Right renal pelvis (tissue), 4 donors: ENCODE measurements at places on chromosomes 13 and 19. TPM values are rescaled to one million over a fixed set of nuclear protein-coding genes. Genes with fewer than 3 reads are reported as not detected.

GRCh38 chr13:24863748-24864540 is 100.0 kb downstream of the RNF17 start:
- no peak for DNase-seq

DNA sequence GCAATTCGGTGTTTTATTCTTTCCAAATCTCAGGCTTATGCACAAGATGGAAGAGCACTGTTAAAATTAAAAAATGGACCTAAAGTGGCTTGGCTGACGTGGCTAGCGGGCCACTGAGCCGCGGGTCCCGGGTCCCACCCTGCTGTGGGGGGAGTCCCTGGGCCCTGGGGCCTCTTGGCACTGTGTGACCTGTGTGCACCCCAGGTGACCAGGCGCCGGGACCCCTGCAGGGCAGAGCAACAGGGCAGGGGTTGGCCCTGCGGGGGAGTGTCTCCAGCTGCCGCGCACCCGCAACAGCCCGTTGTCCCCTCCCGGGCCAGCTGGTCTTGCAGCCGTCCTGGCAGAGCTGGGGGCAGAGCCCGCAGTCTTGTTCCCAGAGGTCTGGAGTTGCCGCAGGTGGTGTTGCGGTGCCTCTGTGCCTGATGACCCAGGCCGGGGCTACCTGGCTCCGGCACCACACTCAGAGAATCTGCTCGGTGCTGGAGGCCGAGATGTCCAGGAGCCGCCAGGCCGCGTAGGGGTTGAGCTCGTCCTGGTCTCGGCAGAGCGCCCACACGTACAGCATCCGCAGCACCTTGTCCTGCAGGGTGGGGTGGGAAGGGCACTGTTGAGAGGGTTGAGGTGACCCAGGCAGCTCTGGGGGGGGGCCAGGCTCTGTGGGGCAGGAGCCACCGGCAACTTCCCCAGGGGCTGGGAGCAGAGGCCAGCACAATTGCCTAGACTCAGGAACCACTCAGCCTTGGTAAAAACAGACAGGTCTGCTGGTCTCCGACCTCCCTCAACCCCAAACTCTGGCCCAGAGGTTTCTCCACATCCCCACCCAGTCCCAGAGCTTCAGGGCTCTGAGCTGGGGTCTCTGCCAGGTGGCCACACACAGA is 1.0 kb upstream of the CTXN1 start:
- DNase-seq, result no peak

DNA sequence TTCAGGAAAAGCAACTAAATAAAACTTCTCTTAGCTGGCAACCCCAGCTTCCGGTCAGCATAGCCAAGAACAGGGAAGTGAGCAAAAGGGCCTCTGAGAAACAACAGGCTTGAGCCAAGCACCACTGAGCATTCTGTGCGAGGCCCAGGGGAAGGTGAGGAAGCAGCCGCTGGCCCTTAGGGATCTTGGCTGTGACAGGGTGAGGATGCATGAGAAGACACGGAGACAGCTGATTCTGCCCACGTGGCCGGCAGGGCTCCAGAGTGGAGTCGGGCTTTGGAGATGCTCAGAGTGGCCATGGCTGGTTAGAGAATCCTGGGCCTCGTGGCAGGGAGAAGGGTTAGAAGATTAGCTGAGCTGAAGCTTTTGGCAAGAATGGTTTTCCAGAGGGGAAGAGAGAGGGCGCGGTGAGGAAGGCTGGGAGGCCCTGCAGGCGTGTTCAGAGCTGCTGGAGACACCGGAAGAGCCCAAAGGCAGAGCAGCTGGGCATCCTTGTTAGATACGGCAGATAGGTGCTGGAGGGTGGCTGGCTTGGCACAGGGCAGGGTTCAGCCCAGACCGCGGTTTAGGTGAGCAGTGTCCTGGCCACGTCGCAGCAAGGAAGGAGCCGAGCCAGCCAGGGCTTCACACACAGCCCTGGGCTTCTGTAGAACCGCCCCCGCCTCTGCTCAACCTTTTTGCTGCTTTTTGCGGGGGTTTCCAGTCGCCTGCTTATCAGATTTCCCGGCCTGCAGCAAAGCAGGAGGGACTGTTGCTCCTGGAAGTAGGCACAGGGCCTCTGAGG is 17.3 kb downstream of the UPF1 start:
- DNase-seq, result no peak

DNA sequence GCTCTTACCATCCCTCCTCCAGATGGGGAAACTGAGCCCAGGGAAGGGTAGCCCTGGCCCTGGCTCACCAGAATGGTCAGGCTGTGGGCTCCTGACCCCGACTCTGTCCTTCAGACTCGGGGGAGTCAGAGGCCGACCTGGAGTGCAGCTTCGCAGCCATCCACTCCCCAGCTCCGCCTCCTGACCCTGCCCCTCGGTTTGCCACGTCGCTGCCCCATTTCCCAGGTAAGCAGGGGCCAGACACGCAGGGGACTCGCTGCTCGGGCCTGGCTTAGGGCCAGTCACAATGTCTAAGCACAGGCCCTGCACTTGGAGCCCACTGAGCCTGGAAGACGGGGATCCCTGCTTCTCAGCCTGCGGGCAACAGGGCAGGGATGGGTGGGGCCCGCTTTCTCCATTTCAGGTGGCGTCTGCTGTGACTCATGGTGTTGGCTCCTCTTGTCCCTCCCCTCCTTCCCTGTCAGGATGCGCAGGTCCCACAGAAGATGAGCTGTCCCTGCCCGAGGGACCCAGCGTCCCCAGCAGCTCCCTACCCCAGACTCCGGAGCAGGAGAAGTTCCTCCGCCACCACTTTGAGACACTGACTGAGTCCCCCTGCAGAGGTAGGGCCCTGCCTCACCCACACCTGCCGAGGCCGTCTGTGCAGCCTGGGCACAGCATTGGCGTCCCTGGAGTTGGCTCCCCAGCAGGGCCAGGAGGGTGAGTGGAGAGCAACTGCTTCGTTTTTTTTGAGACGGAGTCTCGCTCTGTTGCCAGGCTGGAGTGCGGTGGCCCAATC is 9.2 kb upstream of the OVOL3 start:
- no peak for DNase-seq

DNA sequence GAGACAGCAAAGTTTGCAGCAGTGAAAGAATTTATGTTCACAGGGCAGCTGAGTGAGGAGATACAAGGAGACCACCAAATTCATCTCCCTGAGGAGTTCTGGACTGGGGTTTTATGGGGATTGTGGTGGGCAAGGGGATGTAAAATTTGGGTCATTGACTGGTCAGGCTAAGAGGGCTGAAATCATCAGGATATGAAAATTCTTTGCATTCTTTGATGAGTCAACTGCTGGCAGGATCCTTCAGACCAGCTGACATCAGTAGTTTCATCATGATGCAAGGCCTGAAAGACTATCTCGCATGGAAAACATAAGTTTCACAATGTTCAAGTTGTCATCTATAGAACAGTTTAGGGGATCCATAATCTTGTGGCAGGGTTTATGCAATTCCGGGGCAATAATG is 869.5 kb upstream of the PCDH9 start:
- DNase-seq, result no peak

- no peak for DNase-seq
These were observed 30.5 kb downstream of the SLC15A1 start for GRCh38 chr13:98721825-98722510.

GRCh38 chr13:49810567-49811526 is 18.4 kb upstream of the KPNA3 start:
- DNase-seq, result no peak

DNA sequence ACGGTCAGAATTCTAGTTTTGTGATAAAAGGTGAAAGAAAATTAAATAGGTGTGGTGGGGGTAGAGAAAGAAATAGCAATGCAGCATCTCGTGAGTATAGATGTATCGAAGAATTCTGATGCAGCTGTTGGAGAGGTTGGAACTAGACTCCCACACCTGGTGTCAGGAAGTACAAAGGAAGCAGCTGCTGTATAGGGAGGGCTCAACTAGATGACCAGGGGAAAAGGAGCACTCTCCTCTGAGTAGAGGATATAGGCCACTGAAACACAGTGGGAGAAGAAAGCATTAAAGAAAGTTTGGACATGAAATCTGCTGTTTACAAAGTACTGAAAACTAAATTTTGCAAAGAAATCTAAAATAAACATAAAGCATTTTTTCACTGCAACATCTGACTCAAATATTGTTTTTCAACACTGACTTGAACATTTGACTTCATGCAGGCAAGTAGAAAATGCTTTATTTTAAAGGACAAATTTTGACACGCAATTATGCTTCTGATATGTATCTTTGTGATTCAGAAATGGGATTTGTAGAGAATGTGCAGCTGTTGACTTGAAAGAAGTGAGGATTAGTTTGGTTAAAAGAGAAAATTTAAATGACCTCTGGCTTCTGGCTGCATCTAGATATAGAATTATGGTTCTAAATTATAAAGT is 82.2 kb downstream of the MIPEP start:
- DNase-seq, result no peak

- no peak for DNase-seq
These were observed 26.9 kb downstream of the GAS6 start for GRCh38 chr13:113836768-113837559.

DNA sequence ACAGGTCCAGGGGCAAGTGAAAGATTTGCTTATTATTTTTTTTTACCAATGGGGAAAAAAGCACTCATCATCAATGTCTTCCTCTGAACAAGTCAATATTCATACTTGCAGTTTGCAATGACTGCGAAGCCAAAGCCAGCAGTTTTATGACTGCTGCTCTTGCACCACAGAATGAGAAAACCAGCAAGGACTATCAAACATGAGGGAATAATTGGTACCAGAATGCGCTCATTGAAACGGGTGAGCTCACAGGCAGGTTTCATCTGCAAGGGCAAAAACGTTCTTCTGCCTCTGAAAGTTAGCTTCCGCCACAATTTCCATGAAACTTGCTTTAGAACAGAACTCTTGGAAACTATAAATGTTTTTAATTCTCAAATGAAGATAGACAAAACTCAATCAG is 5.5 kb downstream of the DLEU7 start:
- DNase-seq, result no peak

CA11 gene
- 24.6 TPM for polyA plus RNA-seq

ZNF579 gene
- polyA plus RNA-seq, result 19.1 TPM

C13orf46 gene
- polyA plus RNA-seq, result 0.14 TPM

MBD3L2 gene
- not detected for polyA plus RNA-seq

ZNF570 gene
- polyA plus RNA-seq, result 11.6 TPM
